ENCODE measurements at places on chromosomes 7 and 10.

GRCh38 chr7:1438821-1439220 is 20.4 kb downstream of the MICALL2 start:
- no peak for DNase-seq

DNA sequence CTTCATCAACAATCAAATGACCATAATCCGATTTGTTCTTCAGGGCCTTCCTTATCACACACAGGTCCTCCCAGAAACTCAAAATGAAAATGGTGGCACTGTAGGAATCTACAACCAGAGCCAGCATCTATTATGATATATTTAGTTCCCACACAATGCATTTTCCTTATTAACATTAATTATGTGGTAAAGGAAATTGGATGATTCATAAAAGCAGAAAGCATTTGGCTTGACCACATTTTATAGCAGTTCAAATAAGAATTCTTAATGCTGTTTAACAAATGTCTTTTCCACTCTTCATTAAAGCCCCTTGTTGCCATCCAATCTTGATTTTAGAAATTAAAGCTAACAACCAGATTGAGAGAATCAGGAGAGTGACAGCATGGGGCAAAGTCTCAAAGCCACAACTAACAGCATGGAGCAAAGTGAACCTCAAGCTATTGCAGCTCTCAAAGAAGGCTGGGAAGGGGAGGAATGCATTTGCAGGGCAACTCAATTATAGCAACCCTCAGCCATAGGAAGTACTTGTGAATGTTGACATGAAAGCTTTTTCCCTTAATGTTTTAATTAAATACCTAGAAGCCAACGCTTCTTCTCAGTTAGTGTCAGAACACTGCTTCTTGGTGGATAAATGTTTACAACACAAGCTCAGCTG is 549.1 kb downstream of the NXPH1 start:
- DNase-seq = no peak

DNA sequence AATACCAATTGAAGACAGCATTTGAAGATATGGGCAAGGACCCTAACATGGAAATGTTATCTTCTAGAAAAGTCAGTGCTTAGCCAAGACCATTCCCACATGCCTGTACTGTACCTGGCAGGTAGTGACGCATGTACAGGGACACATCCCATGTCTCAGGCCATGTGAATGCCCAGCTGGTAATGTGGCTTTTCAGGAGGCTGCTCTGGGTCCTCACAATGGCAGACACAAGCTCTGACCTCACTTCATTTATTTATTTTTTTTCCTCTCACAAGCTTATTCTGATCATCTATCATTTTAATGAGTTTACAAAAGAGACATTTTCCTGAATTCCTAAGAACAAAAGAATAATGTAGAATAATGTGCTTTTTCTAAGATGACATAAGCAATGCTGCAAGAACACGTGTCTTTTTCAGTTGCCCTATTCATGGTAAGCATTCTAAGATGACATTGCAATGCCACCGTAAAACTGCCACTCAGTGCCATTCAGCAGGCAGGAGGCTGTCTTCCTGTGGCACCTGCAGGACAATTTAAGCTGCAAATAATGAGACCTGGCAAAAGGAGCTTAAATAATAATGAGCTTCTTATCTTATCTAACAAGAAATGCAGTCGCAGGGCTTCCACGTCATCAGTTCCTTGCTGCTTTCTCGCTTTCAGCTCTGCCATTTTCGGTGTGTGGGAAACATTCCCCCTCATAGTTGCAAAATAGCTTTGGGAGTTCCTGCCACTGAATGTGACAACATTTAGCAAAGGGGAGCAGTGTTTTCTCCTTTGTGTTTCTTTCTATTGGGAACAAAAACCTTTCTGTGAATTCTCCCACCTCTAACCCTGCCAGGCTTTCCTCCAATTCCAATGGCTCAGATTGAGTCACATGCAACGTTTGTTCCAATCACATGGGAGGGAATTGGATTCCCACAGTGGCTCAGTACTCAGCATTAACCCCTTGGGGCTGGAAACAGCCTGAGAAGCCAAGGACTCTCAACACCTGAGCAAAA is 113.0 kb downstream of the SEC23IP start:
- DNase-seq = no peak

- no peak for DNase-seq
These were observed 158.9 kb upstream of the FOXK1 start for GRCh38 chr7:4523219-4523618.

DNA sequence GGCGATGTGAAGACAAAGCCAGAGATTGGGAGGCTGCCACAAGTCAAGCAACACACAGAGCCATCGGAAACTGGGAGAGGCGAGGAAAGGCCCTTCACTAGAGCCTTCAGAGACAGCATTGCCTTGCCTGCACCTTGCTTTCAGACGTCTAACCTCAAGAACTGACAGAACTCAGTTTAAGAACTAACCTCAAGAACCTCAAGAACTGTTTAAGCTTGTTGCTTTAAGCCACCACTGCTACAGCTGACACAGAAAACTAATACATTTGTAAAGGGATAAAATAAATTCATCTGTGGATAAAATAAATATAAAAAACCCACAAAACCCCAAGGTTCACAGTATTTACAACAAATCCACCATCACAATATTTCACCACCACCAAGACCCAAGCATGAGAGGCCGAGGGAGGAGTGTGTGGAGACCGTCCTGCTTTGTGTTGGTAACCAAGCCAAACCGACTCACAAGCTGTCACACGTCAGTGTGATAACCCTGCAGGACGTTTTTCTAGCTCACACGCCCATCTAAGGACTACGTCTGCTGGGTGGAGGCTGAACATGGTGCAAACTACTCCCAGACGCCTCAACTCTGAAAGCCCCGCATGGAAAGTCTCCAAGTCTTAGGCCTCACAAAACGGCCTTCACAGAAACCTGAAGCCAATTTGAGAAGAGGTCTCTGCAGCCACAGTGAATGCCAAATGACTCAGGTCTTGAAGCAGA is 116.8 kb downstream of the ABLIM1 start:
- no peak for DNase-seq

DNA sequence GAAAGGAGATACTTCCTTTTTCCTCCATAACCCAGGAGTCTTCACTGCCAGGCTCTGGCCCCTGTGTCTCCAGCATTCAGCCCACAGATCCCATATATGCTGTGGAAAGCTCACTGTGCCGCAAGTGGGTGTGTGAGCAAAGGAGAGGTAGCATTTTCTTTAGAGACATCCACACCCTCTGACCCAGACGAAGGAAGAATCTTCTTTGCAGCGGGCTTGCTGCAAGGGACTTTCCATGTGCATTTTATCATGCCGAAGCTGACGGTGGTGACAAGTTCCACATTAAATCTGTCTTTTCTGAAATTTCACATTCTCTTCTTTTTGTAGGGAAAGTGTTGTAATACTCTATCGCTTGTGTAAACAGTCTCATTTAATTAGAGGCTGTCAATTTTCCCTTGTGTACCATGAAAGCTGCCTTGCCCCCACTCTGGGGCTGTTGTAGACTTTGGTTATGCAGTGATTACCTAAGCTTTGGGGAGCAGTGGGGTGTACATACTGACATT is 409.5 kb downstream of the SUGCT start:
- no peak for DNase-seq

- peak; percentile 7 for DNase-seq
These were observed 232.0 kb upstream of the NRP1 start for GRCh38 chr10:33566426-33566825.

DNA sequence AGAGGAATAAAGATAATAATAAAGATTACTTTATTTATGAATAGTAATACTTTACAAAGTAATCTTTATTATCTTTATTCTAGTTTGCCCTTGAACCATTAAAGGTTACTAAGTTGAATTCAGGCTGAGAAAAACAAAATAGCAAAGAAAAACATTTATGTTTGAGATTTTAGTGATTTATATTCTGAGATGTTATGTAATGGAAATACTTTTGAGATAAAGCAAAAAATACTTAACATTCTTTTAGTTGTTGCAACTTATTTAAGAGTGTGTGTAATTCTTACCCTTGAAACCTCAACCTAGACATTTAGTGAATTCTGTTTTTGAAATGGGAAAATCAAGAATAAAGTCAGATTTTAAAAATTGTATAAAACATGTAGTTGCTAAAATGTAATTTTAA is 40.0 kb downstream of the MINPP1 start:
- DNase-seq = no peak

GRCh38 chr10:128130051-128130450 is 3.8 kb upstream of the MKI67 start:
- no peak for DNase-seq

DNA sequence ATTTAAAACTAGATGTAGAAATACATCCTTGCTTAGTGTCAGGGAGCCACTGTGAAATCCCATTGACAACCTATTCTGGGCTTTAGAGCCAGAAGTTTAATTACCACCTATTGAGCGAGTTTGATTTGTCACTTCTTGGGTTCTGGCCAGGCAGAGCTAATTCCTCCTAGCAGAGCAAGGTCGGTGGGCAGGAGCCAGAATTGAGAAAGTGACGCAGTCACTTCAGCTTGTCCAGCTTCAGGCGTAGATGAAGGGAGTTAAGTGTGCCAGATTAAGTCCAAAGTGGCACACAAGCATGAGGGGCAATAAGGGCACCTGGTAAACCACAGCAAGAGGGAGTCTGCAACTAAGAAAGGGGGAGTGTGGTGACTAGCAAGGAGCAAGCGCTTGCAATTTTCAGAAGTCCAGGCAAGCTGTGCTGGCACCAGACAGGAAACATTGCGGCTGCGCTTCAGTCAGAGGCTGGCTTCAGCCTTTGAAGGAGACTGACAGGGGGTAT is 119.4 kb downstream of the ST7 start:
- DNase-seq = no peak

- no peak for DNase-seq
These were observed 20.3 kb upstream of the IGF2BP3 start for GRCh38 chr7:23490357-23491135.

DNA sequence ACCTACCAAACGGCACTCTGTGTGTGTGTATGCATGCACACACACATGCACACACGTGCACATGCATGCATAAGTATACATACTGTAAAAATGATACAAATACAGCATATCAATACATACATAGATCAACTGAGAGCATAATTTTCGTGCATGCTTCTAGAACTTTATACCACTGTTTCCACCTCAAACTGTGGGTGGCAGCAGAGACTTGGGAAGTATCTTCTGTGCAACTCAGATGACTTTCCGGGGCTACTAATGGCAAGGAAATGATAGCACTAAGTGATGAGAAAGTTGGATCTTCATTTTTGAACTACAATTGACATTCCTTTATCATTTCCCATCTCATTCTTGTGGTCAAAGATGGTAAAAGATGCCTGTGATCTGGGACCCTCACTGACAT is 570.7 kb downstream of the REEP3 start:
- no peak for DNase-seq

- no peak for DNase-seq
These were observed 121.2 kb downstream of the EMX2 start for GRCh38 chr10:117663750-117664149.

GRCh38 chr10:112275512-112276245 is 7.5 kb upstream of the TECTB start:
- DNase-seq = no peak

DNA sequence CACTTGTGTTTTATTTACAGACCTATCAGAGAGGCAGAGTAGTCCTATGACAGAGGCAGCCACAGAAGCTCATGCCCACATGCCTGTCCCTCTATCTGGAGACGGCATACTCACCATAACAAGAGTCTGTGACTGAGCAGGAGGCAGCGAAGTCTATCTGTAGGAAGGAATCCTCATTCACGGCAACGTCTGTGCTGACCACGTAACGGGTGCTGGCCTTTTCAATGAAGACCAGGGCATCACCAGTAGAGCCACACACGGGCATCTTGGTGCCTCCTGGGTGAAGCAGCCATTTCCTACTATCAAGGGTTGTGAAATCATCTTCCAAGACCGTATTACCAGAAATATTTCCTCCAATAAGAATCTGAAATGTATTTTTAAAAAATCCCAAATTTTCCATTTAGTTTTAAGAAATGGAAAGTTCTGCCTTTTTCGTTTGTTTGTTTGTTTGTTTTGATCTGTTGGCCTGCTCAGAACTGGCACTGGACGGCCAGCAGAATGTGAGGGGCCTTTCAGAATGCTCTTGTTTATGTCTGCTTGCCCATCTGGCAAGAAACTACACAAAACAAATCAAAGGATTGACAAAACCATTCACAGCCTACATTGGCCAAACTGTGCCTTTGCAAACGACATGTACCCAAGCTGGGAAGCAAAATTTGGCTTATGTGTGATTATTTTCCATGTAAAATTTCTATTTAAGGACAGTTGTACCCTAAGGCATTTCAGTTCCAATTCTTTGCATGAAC is 93.1 kb upstream of the SLC26A5 start:
- DNase-seq = no peak

GRCh38 chr7:18866359-18867036 is 250.9 kb downstream of the TWIST1 start:
- no peak for DNase-seq

- DNase-seq = no peak
These were observed 1.1 kb upstream of the UMAD1 start for GRCh38 chr7:7639421-7639820.

GRCh38 chr7:11236680-11237079 is 263.0 kb downstream of the PHF14 start:
- DNase-seq = no peak

GRCh38 chr10:17544465-17544864 is 72.7 kb downstream of the HACD1 start:
- DNase-seq = no peak

DNA sequence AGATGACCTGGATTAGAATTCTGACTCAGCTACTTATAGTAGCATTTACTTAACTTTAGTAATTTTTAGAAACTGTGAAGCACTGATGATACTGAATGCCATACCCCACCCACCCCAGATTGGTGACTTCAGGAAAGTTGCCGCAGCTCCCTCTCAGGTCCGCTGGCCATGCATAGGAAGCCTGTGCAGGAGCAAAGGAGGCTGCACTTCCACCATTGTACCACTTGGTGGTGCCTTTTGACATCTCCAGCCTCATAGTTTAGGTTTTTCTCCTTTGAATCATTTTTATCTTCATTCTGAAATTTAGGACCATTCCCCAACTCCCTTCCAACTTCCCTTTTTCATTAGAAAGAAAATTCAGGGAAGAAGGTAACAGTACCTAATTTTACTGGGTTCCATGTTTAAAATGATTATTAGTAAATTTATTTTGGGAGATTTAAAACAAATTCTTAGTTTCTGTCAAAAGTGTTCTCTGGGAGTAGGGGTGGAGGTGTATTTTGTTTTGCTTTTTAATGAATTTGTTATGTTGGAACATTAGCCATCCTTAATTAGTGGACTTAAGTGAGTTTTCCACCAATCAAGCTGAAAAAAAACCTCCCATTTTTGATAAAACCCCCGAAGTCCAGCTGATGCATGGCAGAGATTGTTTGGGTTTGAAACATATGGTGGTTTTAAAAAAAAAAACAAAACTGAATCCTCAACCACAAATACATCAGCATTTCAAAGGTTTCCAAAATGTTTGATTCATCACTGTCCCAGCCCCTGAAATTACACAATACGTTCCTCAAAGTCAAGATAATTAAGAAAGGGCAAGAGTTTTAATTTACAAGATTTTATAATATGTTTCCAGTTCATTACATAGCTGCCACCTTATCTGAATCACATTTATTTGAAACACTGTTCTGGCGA is 109.6 kb downstream of the WNT2 start:
- no peak for DNase-seq

- DNase-seq = no peak
These were observed 291.6 kb upstream of the PPP2R2D start for GRCh38 chr10:131609176-131609575.

GRCh38 chr10:13158401-13158800 is 3.0 kb upstream of the MCM10 start:
- DNase-seq = no peak

GRCh38 chr7:120947980-120948379 is 2.6 kb upstream of the ING3 start:
- DNase-seq = no peak
